ENCODE measurements at places on chromosomes 11 and 22.
A peak's percentile ranks its signal among the peaks of the same experiment; 100 is the strongest.

DNA sequence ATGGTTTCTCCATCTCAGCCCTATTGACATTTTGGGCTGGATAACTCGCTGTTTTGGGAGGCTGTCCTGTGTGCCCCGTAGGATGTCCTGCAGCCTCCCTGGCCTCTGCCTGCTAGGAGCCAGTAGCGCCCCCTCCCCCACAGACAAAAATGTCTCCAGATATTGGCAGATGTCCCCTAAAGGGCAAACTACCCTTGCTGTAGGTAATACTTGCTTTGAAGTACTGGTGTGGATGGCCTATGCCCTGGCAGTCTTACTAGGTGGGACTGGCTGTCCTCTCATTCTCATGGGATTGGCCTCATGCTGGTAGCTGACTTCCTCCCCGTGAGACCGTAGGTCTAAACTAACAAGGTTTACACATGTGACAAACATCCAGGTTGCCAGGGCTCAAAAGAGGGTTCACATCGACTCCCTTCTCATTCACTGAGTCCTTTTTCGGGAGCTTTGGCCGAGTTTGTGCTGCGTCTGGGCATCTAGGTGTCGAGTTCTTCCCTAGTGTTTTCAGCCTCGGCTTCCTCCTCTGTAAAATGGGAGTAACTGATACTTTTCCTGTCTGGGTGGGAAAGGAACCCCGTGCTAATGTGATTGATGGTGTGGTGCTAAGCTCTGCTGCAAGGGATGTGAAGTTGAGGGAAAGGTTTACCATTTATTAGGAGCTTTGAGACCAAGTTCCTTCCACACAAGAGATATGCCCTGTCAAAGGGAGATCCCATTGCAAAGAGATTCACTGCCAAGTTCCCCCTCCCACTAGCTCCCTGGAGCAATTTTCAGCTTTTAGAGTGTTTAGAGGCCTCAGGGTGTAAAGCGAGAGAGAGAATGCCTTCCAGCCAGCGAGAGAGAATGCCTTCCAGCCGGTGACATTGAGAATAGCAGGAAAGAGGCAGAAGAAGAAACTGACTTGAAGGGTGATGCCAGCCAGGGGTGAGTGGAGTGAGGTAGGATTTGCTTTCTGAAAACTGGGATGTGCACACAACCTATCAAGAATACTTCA, 17.0 kb downstream of the PTPRJ start:
- DNase-seq: no peak

DNA sequence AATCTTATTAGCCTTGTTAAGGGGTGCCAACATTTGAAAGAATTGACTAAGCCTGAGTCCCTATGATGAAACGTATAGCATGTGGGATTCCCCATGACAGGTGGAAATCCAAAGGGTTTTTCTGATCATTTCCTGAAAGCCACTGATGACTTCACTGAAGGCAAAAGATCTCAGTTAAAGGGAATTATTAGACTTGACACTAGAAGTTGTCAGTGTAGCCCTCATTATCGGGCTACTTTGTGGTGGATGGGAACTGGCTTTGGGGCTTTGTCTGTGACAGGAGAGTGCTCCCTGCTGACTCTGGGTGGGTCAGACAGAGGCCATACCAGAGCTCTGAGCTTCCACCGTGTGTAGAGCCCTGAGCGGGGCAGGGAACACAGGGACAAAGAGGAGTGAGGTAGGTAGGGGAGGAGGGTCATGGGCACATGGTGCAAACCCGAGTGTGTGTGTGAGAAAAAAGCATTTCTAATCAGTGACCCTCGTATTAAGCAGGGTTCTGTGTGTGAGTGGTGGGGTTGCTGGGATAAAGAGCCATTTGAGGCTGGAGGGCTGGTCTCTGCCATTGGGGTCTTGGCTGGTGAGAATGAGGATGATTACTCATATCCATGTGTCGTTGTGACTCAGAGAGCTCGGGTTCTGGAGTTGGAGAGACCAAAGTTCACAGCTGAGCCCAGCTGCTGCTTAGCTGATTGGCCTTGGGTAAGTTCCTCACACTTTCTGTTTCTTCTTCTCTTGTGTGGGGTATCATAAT, 101.1 kb downstream of the GRIK4 start:
- DNase-seq: no peak

DNA sequence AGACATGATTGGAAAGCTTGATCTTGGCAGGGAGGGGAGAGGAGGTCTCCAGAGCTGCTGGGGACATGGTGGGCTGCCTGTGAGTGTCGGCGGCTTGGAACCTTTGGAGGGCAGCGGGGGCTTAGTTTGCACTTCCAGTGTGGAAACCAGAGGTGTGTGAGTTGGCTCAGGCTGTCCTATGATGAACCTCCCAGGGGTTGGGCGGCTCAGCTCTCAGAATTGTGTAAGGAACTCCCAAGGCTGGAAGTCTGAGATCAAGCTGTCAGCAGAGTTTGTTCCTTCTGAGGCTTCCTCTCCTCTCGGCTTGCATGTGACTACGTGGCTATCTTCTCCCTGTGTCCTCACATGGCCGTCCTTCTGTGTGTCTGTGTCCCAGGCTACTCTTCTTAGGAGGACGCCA, 87.9 kb upstream of the B3GAT1 start:
- no peak for DNase-seq

- no peak for DNase-seq
Measured at GRCh38 chr11:130100381-130101095, 30.8 kb downstream of the APLP2 start.

DNA sequence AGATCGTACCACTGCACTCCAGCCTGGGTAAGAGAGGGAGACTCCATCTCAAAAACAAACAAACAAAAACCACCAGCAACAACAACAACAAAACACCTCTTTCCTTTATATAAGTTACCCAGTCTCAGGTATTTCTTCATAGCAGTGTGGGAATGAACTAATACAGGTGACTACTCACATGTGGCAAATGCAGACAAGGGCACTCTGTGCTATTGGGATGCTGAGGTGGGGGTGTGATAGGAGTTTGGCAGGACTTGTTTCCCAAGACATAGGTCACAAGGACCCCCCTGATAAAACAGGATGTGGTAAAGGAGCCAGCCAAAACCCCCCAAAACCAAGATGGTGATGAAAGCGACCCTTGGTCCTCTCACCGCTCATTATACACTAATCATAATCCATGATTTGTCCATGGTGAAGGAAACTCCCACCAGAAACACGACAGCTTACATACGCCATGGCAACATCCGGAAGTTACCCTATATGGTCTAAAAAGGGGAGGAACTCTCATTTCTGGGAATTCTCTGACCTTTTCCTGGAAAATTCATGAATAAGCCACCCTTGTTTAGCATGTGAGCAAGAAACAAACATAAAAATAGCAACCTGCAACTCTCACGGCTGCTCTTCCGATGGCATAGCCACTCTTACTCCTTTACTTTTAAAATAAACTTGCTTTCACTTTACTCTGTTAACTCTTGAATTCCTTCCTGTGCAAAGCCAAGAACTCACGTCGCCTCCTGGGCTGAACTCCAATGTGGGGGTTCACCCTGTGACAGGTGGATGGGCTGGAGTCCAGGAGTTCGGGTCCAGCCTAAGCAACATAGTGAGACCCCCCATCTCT, 18.8 kb upstream of the INCENP start:
- DNase-seq: peak; percentile 5

DNA sequence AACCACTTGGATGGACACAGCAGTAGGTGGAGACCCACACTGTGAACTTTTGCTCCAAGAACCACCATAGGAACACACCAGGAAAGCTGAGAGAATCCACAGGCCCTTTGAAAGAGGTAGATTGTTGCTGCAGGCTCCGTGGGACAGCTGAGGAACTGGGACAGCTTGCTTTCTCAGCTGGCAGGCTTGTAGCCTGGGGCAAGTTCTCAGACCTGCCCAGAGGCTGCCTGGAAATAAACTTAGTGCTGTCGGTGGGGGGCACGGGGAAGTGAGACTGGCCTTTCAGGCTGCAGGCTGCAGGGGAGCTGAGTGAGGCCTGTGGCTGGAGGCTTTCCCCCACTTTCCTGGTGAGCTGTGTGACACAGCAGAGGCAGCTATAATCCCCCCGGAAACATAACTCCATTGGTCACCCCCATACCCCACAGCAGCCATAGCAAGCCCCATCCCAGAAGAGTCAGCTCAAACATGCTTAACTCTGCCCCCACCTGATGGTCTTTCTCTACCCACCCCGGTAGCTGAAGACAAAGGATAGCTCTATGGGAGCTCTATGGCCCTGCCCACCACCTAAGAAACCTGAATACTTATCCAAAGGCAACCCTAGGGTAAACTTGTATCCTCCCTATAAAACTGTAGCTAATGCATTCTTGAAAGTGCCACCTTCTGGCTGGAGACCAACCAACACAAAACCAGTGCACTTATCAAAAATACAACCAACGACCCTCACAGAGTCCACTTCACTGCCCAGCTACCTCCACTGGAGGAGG, 21.4 kb upstream of the ACRV1 start:
- peak; percentile 4 for DNase-seq

DNA sequence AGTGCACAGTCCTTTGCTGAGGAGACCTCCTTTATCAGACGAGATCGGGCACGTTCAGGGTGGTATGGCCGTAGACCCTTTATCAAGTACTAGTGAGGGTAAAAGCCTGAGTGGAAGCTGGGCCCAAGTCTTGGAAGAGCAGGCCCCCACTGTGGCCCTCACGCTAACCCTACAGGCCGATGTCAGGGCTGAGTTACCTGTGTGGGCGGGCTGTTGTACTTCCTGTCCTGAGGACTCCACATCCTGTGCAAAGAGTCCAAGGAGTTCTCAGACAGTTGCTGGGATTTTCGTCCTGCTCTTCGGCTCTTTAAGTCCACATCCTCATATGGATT, 34.9 kb downstream of the RPL27A start:
- no peak for DNase-seq

- DNase-seq: no peak
Measured at GRCh38 chr22:44546686-44547310, 48.8 kb upstream of the RTL6 start.

- no peak for DNase-seq
Measured at GRCh38 chr22:46830841-46831240, 68.4 kb downstream of the TBC1D22A start.

DNA sequence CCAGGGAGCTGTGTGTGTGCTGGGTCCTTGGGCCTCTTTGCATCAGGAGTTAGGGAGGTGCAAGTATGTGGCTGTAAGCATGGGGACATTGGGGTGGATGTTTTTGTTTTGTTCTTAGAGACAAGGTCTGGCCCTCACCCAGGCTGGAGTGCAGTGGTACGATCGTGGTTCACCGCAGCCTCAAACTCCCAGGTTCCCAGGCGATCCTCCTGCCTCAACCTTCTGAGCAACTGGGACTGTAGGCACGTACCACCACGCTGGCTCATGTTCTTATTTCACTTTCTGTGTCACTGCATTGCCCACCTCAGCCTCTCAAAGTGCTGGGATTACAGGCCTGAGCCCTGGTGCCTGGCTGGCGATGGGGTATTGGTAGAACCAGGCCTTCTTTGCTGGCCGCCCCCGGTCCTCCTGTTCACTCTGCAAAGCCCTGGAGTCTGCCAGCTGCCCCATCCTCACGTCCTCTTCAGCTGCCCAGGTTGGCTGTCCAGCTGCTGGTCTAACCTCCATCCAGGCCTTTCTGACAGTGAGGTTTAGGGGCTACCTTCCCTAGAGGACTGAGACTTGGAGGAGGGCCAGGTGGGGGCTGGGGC, 851 bp upstream of the GRAMD4 start:
- peak; percentile 66 for DNase-seq

Data from astrocyte of the spinal cord (primary cell).